ENCODE measurements at places on chromosomes 2 and 18.

DNA sequence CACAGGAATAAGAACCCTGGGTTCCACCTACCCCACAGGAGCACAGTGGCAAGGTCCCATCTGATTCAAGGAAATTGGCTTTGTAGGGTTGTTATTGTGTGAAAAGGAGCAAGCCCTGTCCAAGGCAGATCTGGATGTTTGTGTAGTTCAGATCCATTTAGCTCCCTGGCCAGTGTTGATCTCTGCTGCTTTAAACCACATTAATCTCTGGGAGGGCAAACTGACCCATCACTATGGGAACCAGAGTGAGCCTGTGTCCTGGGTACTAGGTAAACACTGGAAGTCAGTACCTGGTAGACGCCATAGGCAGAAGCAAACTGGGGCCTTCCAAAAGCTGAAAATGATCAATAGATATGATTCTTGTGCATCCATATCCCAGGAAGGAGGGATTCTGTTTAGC, 271.5 kb upstream of the EPAS1 start:
- H3K36me3 ChIP-seq, result no peaks in the 10 kb centered on the region
- DNase-seq, result no peak
- no peak overlapping the region for H3K27ac ChIP-seq
- H3K4me1 ChIP-seq, result no peaks in the 10 kb centered on the region

GRCh38 chr18:53509886-53510285, 714.6 kb downstream of the MBD2 start:
- no peak overlapping the region for H3K27ac ChIP-seq
- H3K4me1 ChIP-seq, result no peaks in the 10 kb centered on the region
- no peaks in the 10 kb centered on the region for H3K27me3 ChIP-seq
- H3K4me3 ChIP-seq, result no peak overlapping the region
- H3K36me3 ChIP-seq, result no peaks in the 10 kb centered on the region

- no peak overlapping the region for H3K4me3 ChIP-seq
- H3K27me3 ChIP-seq, result no peaks in the 10 kb centered on the region
These were observed 4.0 kb upstream of the RAB17 start for GRCh38 chr2:237594514-237594871.

GRCh38 chr2:57947398-57947797, 99.2 kb upstream of the VRK2 start:
- DNase-seq, result no peak
- no peak overlapping the region for H3K4me3 ChIP-seq
- no peaks in the 10 kb centered on the region for H3K27me3 ChIP-seq
- H3K27ac ChIP-seq, result no peak overlapping the region
- H3K4me1 ChIP-seq, result no peaks in the 10 kb centered on the region

DNA sequence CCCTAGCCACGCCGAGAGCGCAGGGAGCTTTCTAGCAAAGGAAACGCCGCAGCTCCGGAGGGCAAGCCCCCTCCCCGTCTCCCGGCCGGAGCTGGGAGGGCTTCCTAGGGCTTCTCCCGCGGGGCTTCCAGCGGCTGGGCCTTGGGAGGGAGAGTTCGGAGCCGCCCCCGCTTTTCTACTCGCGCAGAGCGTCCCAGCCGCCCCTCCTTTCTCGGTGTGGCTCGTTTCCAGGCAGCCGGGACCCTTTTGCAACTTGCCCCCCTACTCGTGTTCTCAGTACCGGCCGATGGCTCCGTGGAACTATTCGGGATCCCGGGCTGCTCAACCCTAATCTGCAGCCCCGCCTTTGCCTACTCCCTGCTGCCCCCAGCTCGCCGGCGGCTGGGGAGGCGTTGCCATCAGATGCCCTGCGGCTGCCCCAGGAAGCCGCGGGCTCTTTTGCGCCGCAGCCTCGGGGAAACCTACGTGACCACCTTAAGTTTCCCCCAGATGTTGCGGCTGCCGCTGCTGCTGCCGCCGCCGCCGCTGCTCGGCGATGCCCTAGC, 1.5 kb upstream of the NR4A2 start:
- peaks cover 13% of the 10 kb centered on the region for H3K27me3 ChIP-seq
- peak overlapping the region; percentile 78 for H3K4me3 ChIP-seq
- DNase-seq, result peak; percentile 86
- no peaks in the 10 kb centered on the region for H3K36me3 ChIP-seq

Data from heart right ventricle (tissue), 16 donors.